ENCODE measurements at places on chromosomes 6 and 20. TPM values are rescaled to one million over a fixed set of nuclear protein-coding genes. Genes with fewer than 3 reads are reported as not detected.

The HDDC2 gene
- polyA plus RNA-seq: 116 TPM

The CASS4 gene
- polyA plus RNA-seq: 6.8 TPM

The GHRH gene
- not detected for polyA plus RNA-seq

The MYLK4 gene
- 0.23 TPM for polyA plus RNA-seq

The BPIFB1 gene
- polyA plus RNA-seq: not detected

The NCOA3 gene
- polyA plus RNA-seq: 28.4 TPM

The EDN1 gene
- polyA plus RNA-seq: not detected

The CPXM1 gene
- polyA plus RNA-seq: 0.12 TPM

The HLA-DPB1 gene
- polyA plus RNA-seq: 87.6 TPM

The MEP1A gene
- polyA plus RNA-seq: not detected

The TINAG gene
- polyA plus RNA-seq: not detected

The SUMO4 gene
- 2.0 TPM for polyA plus RNA-seq

The EBF4 gene
- polyA plus RNA-seq: 0.33 TPM

Data from naive thymus-derived CD4-positive, alpha-beta T cell (primary cell).